Fibroblast of skin of back (primary cell): ENCODE measurements at places on chromosomes 5 and 9.

GRCh38 chr9:95819636-95820035 is 55.9 kb upstream of the ERCC6L2 start:
- no peak for DNase-seq

GRCh38 chr5:1515311-1515920 is 8.3 kb downstream of the LPCAT1 start:
- DNase-seq, result no peak

DNA sequence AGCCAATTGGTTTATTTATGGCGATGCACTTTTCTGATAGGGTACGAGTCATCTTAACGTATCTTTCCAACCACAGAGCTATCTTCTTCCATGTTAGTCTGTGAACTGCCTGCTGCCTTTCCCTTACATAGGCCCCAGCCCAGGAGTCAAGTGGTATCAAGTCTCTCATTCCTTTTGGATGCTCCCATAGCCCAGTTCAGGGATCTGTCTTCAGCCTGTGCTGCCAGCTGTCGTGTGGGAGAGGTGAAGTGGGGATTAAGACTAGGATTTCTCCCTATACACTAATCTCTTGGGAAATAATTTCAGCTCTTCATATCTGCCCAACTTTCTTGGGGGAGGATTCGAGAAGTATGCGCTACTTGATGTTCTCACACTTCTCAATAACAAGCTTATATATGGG is 475.7 kb downstream of the EBF1 start:
- no peak for DNase-seq

DNA sequence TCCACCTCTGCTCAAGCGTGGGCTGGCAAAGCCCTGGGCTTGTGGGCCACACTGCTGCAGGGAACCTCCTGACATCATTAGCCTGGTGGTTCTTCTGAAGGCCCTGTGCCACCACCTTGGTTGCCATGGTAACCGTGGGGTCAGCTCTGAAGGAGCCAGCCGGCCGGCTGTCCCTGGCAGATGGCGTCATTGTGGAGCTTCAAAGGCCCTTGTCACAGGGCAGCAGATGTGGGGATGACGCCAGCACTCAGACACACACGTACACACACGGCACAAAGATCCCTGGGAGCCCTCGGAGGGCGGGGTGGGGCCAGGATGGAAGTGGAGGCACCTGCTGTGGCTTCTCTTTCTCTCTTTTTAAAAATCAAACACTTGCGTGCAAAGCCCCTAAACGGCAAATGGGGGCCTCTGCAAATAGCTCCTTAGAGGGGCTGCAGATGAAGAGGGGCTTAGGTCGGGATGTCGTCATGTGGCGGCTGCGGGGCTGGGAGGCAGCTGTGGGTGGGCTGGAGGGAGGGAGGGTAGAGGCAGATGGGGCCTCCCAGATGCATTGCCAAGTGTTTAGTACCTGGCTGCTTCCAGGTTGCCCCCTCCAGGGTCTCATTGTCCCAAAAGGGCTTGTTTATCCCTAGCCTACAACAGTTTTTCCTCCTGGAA is 19.5 kb upstream of the RPL26L1 start:
- peak; percentile 42 for DNase-seq
